ENCODE measurements at places on chromosomes 11 and 22.

DNA sequence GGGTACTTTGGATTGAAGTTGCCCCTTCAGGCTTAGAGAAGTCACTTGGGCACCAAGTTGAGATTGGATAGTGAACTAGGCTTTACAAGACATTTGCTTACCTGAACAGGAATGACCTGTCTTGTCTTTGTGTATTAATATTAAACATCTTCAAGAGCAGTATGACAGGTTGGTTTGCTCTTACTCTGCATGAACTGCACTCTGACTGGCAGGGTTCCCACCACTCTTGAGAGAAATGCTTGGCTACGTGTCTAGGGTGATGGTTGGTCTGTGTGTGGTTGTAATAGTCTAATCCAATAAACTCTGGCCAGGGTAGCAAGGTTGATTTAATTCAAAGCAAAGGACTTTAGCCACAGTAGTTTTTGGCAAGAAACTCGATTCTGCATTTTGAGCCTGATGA, 20.1 kb upstream of the SPTBN2 start:
- no peak for DNase-seq

DNA sequence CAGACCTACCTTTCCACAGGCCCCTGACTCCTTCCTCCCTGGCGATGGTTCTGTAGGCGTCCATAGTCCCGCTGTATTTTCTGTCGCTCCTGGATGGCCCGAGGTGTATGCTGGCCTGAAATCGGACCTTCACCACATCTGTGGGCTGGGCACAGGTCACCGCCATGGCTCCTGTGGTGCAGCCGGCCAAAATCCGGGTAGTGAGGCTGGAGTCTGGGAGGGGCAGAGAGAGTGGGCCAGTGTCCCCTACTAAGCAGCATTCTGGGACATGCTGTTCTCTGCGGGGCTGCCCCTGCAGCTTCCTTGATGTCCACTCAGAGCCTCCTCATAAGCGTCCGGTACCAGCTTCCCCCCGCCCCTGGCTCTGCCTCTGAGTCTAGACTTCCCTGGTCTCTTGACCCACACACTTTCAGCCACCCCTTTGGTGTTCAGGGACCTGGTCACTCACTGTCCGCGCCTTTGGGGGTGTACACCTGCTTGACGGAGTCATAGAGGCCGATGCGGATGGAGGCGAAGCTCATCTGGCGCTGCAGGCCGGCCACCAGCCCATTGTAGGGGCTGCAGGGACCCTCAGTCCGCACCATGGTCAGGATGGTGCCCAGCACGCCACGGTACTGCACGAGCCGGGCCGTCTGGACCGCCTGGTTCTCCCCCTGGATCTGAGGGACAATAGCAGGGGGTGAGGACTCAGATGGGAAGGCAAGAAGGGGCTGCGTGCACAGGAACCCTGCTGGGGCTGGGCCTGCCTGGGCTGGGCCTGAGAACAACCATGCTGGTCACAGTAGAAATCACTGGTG, 3.0 kb downstream of the UCP3 start:
- DNase-seq, result no peak

DNA sequence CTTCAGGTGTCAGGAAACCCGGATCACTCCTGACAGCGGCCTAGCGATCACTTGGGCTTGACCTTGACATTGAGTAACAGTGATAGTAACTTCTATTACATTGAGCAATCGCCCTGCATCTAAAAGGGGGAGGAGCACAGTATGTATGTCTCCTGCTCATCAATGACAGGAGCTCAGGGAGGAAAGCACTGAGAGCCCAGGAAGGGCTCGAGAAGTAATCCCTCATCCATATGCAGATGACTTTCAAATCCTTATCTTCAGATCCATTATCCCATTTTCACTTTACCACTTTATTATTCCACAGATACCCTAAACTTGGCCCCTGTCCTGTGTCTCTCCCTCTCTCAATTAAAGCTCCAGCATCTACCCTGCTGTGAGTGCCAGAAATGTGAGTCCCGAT, 47.8 kb downstream of the ABTB2 start:
- DNase-seq, result no peak

- DNase-seq, result no peak
These were observed 4.7 kb upstream of the ASCC2 start for GRCh38 chr22:29842740-29843139.

All from globus pallidus (tissue), 1 donor.